Heart right ventricle (tissue), 16 donors: ENCODE measurements at places on chromosomes 12 and 14. TPM values are rescaled to one million over a fixed set of nuclear protein-coding genes. Genes with fewer than 3 reads are reported as not detected.

The FSCB gene
- polyA plus RNA-seq = not detected

The PTPRO gene
- polyA plus RNA-seq = 0.29 TPM

The ZC2HC1C gene
- 14.6 TPM for polyA plus RNA-seq

The FBLN5 gene
- 65.9 TPM for polyA plus RNA-seq

The LGR5 gene
- 0.07 TPM for polyA plus RNA-seq

The STYK1 gene
- polyA plus RNA-seq = not detected

The LIN7A gene
- polyA plus RNA-seq = 6.2 TPM

The FITM1 gene
- 77.0 TPM for polyA plus RNA-seq

The TAS2R14 gene
- 0.30 TPM for polyA plus RNA-seq

The ERP27 gene
- 0.44 TPM for polyA plus RNA-seq
